SK-N-SH (cell line): ENCODE measurements at places on chromosomes 16 and 17.

DNA sequence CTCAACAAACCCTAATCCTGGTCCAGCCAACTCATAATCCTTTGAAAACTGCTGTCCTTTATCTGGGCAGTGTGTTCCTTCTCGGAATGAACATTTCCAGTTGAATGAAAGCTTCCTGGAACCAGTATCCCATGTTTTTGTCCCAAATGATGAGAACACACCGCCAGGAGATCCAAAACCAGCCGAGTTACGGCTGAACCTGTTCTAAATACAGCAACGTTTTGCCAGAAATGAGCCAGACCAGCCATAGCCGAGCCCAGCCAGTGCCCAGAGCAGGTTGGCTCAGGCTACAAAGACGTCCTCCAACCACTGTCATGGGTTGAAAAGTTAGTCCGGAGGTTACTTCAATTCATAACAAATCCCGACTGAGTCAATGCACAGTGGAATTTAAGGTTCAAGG is 67.6 kb upstream of the FOXF1 start:
- DNase-seq = no peak

DNA sequence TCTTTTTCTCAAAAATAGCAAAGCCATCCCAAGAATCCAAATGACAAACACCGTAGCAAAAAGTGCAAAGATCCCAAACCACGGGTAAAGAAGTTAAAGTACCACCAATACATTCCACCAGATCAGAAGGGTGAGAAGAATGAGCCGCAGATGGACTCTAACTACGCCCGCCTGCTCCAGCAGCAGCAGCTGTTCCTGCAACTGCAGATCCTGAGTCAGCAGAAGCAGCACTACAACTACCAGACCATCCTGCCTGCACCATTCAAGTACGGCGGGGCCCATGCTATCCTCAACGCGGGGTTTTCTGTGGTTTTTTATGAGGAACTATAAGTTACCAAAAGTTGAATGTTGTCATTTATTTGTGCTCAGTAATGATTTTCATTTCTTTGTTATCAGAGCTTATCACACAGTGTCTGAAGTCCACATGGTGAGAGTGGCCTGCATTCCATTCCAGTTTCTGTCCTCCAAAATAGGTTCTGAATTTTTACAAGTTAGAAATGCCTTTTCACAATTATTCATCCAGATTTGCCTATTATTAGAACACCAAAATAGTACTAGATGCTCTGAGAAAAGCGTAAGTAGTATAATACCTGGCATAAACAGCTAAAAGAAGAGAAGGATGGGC is 169.2 kb downstream of the MRTFB start:
- no peak for DNase-seq

DNA sequence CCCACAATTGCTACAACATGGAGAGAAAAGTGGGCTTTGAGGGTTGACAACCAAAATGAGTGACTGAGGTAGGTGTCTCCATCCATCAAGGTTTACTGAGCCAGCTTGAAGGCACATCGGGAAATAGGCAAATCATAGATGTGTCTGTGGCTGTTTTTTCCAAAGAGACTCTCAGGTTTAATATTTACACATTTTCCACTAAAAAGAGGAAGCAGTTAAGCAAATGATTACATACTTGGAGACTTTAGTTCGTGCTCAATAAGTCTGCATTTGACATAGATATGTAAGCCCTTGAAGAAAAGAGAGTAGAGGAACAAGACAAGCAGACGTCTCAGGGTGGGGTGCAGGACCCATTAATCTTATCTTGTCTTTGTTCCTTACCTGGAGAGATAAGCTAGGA is 148.9 kb upstream of the COX10 start:
- DNase-seq = no peak

DNA sequence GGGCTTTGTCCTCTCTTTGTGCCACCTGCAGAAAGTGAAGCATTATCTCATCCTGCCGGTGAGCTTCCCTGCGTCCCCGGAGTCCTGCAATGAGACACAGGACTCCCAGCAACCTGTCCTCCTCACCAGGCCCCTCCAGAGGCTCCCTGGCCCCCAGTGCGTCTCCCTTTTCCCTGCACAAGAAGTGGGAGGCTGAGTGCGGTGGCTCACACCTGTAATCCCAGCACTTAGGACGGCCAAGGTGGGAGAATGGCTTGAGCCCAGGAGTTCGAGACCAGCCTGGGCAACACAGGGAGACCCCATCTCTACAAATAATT is 8.4 kb downstream of the GRB7 start:
- DNase-seq = no peak

- DNase-seq = no peak
Observed at GRCh38 chr17:78122216-78122930, 6.2 kb downstream of the TMC6 start.

- DNase-seq = no peak
Observed at GRCh38 chr16:56983211-56983751, 6.1 kb upstream of the NLRC5 start.

DNA sequence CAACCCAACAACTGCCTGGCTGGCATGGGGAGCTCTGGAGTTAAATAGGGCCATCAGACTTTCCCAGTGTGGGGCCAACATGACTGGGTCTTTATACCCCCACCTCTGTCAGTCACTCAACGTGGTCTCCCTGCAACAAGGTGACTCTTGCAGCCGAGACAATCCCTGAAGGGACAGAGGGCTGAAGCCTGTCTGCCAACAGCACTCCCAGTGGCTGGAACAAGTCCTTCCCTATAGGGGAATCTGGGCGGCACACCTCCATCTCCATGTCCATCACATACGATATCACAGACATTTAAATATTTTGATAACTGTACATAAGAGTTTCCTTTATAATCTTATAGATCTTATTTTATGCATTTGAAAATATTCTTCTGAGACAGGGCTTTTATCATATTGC is 4.8 kb upstream of the MAPT start:
- no peak for DNase-seq

GRCh38 chr17:36645422-36645821 is 44.0 kb downstream of the MRM1 start:
- no peak for DNase-seq

- DNase-seq = no peak
Observed at GRCh38 chr16:50253514-50253910, 12.8 kb upstream of the ADCY7 start.

GRCh38 chr16:88057656-88058055 is 106.4 kb downstream of the BANP start:
- DNase-seq = no peak

DNA sequence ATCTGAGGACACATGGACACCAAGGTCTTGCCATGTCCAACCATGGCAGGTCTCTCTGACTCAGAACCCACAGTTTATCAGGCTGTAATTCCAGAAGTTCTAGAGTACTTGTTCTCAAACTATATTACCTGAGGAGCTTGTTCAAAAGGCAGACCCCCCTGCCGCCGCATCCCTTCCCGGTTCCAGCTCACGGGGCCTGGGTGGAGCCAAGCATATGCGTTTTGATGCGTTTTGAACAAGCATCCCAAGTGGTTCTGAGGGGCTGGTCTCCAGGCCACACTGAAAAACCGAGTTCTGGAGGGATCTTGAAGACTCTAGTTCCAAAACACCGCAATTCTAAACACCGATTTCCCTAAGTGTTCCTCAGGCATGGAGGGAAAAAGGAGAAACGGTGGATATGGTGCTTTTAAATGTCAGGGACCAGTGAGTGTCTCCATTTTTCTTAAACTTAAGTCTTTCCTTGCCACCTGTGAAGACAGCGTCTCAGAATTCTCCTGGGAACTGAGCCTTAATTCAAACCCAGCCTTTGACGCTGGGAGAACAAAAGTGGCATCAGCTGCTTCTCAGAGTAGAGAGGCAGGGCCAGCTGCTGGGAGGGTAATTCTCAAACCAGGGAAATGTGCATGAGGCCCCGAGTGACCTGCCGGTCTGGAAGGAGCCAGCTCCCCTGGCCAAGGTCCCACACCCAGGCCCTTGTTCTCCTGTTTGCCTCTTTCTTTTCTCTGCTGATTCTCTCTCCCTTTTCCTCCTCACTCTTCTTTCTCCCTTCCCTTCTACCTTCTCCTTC is 84.4 kb upstream of the PLCG2 start:
- DNase-seq = no peak

DNA sequence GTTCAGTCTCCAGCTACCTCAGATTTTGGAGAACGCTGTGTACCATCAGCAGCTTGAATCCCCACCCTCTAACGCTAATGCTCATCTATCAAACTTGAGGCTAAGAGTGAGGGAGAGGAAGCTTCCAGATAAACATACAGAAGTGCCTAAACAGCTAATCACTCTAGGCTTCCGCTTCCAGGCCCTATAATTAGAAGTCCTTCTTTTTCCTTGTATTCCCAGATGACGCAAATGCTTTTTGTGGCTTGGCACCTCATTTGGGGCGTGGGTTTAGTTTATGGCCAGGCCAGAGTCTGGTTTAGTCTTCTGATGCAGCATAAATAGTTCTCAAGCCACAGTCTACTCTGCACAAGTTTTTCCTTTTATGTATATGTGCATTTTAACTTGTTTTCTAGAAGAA is 263.4 kb downstream of the BCAS3 start:
- no peak for DNase-seq

- no peak for DNase-seq
Observed at GRCh38 chr17:29962656-29963055, 21.2 kb downstream of the EFCAB5 start.

DNA sequence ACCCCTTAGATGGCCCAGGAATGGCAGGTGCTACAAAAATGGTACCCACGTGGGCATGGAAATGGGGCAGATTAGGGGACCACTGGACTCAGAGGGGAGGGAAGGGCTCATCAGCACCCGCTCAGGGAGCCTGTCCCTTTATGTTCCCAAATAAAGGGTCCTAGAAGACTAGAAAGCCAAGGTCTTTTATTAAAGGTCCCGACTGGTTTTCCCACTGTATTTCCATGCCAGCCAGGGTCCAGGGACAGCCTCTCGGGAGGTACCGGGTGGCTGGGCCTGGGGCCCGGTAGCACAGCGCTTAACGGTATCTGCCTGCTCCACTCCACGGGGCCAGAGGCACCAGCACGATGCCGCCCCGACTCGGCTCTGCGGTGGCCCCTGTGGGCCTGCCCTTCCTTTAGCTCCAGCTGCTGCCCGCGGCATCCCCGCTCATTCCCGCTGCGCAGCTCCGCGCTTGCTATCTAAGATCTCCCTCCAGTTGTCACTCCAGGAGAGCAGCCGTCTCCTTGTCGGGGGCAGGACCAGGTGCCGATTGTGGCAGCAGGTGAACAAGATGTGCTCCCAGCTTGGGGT is 1.4 kb downstream of the NT5C start:
- DNase-seq = peak; percentile 59

DNA sequence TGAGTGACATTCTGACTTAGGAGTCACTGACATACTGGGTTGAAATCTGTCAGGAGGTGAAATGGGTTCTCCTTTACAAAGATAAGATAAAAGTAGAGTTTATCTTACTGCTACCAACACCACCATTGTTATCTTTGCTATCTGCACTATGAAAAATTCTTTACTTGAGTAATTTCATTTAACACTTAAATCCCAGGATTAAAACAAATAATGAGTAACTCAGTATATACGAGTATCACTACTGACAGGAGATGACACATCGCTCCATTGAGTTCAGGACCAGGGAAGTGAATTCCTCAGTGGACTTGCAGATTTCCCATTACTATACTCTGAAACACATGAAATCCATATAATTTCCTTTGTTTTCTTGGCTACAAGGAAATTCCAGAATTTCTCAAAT is 242.1 kb upstream of the NLRP1 start:
- DNase-seq = no peak

DNA sequence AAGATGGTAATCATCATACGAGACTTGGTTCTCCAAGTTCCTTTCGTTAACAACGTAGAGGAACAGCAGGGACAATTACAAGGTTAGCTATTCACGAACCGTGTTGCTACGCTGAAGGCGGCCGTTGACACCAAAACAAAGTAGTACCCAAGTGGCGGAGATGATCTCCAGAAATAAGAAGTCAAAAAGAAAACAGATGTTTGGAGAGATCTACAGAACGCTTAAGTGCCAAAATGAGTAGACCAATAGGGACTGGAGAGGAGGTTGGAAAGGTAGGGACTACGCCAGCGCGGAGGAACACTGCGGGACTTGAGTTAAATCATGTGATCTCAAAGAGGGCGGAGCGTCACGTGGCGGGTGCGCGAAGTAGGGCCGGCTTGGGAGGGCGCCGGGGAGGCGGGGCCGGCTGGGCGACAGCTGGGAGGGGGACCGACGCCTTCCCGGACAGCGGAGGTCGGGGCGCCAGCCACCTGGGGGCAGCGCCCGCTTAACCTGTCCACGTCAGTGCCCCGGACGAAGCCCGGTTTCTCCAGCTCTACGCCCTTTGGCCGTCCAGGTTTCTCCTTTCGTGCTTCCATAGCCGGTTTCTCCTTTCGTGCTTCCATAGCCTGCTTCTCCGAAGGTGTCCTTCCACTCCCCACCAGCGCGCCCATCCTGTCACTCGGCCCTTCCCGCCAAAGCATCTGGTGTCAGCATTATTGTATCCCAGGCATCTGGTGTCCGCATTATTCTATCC is 636 bp upstream of the GABARAP start:
- peak; percentile 94 for DNase-seq

GRCh38 chr16:59181821-59182420 is 447.8 kb upstream of the GOT2 start:
- DNase-seq = no peak

- no peak for DNase-seq
Observed at GRCh38 chr16:21634216-21634615, 18.2 kb downstream of the IGSF6 start.

DNA sequence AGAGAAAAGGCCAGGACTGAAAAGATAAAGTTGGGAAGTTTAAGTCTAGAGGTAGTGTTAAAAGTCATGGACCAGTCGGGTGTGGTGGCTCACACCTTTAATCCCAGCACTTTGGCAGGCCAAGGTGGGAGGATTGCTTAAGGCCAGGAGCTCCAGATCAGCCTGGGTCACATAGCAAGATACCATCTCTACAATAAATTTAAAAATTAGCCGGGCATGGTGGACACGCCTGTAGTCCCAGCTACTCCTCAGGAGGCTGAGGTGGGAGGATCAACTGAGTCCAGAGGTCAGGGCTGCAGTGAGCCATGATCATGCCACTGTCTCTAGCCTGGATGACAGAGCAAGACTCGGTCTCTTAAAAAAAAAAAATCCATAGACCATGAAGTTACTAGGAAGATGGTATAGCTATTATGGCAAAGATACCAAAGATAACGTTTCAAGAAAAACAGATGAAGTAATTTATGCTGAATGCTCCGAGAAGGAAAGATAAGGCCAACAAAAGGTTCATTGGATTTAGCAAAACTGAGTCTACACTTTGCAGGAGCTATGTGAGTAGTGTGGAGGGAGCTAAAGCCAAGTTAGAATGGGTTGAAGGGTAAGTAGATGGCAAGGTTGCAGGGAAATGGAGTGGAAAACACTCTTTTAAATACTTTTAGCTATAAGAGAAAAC is 11.7 kb downstream of the TRIM37 start:
- DNase-seq = no peak

DNA sequence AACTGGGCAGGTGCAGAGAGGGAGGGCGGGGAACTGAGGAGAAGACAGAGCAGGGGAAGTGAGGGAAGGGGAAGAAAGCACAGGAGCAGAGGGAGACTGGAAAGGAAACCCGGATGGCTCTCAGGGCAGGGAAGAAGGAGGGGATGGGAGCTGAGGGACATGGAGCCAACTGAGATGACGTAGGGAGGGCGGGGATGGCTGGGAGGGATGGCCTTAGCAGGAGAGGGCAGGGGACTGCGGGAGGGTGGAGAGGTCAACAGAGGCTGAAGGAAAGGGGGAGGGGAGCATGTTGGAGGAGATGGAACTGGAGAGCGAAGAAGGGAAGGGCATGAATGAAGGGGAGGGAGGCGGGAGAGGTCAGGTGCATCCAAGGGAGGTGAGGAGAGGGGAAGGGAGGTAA is 81.9 kb downstream of the KCNJ12 start:
- no peak for DNase-seq
